ENCODE measurements at places on chromosomes 1 and 21.

- DNase-seq: no peak
Measured at GRCh38 chr1:231194843-231195516, 33.1 kb downstream of the TRIM67 start.

DNA sequence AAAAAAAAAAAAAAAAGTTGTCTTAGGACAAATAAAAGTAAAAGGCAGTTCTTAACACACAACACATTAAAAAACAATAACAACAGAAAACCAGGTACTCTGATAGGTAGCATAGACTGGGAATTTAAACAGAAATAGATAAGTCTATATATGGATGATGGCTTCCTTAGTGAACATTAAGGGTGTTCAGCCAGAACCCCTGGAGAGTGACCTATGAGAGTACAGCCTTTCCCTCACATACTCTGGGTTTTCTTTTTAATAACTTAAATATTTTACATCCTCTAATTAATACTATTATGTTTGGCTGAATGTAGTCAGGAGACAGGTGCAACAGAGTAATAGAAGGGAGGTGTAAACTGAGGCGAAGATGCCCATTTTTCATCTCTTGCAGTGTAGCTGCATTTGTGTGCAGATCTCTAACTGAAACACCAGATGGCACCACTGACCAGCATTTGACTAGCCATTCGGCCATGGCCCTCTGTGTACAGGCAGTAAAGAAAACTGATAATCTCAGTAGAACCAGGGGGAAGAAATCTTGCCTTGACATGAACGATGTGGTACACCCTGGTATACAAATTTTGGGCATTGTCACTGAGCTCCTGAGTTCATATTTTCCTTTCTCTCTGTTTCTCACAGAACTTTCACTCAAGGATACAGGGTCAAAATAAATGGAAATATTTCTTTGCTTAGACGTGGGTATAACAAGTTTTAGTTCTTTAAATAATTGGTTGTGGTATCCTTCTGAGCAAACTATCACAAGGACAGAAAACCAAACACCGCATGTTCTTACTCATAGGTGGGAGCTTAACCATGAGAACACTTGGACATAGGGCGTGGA is 7.6 kb downstream of the TTF2 start:
- DNase-seq: peak; percentile 11

DNA sequence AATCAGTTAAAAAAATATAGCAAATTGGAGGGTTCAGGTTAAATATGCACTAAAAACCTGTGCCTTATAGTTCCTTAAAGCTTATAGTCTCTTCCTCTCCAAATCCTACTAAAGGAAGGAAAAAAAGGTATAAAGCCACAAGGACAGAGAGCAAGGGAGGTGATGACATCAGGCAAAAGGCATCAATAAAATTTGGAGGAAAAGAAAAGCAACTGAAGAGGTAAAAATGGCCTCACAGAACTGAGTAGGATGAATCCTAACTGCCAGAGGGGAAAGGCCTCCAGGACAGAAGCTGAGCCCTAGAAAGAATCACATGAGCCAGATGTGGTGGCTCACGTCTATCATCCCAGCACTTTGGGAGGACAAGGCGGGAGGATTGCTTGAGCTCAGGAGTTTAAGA is 8.1 kb downstream of the CCSAP start:
- DNase-seq: no peak

- no peak for DNase-seq
Measured at GRCh38 chr1:203322500-203323179, 17.3 kb downstream of the BTG2 start.

DNA sequence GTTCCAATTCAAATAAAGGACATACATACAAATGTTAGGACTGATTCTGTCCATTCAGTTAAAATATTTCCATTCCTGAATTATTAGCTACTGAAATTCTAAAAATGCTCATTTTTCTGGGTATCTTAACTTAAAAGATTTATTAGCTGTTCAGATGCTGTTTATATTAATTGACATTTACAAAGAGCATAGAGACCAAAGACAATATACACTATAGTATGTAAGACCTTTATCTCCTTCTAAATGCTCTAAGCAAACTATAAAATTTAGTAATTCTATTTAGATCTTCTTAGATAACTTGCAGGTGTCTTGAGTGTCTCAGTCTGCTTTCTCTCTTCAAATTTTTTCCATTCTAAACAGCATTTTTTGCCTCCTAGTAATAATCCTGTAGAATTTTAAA is 39.3 kb downstream of the VAMP4 start:
- DNase-seq: no peak

DNA sequence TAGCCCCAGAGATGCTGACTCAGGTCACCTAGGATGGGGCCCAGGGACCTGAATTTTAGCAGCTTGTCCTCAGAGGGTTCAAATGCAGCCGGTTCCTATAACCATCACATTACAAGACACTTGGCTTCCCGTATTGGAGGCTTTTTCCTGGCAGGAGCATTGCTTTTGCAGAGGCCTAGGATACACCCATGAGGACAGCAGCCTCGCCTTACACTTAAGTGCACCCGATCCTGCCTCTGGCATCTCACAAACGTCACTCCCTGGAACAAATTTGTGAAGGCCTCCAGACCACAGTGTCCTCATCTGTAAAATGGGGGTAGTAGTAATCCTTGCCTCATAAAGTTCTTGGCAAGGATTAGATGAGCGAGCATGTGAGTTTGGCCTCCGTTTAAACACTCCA is 130.0 kb downstream of the KAZN start:
- DNase-seq: no peak

DNA sequence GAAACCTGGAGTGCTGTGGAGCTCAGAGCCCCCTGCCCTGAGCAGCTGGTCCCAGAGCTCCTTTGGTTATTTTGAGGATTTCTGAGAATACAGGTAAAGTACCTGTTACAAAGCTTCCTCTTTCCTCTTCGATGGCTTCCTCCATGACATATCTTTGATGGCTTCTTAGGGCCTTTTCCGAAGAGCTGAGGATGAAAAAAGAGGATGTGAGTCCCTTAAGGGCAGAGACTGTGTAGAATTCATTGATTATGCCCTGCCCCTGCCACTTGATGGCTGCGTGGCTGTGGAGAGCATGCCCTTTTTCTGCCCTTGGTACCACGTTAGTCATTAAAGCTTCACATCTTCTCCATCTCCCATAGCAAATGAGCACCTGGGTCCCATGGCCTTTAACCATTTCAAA is 14.2 kb downstream of the TEX35 start:
- no peak for DNase-seq

DNA sequence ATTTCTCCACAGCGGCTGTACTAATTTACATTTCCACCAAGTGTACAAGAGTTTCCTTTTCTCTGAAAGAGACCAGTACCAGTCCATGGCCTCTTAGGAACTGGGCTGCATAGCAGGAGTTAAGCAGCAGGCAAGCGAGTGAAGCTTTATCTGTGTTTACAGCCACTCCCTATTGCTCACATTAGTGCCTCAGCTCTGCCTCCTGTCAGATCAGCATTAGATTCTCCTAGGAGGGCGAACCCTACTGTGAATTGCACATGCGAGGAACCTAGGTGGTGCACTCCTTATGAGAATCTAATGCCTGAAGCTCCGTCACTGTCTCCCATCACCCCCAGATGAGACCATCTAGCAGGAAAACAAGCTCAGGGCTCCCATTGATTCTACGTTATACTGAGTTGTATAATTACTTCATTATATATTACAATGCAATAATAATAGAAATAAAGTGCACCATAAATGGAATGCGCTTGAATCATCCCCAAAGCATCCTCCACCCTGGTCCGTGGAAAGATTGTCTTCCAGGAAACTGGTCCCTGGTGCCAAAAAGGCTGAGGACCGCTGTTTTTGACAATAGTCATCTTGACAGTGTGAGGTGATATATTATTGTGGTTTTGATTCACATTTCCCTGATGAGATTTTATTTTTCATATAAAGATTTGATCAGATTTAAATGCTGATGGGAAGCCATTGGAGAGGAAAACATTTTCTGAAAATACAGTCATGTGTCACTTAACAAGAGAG is 45.5 kb upstream of the MRPS6 start:
- no peak for DNase-seq

- no peak for DNase-seq
Measured at GRCh38 chr1:17308593-17308992, 596 bp downstream of the PADI4 start.
